MCF 10A (cell line): ENCODE measurements at places on chromosomes 6 and 20. TPM values are rescaled to one million over a fixed set of nuclear protein-coding genes. Genes with fewer than 3 reads are reported as not detected.

The BPIFB4 gene
- total RNA-seq, result not detected in 2 replicates

The GPX6 gene
- not detected in 2 replicates for total RNA-seq

The TRIM40 gene
- total RNA-seq, result not detected in 2 replicates

The KIAA1755 gene
- total RNA-seq, result not detected in 2 replicates

- peak; percentile 86 for DNase-seq
Observed at GRCh38 chr6:125858427-125859320, 67.9 kb downstream of the NCOA7 start.

DNA sequence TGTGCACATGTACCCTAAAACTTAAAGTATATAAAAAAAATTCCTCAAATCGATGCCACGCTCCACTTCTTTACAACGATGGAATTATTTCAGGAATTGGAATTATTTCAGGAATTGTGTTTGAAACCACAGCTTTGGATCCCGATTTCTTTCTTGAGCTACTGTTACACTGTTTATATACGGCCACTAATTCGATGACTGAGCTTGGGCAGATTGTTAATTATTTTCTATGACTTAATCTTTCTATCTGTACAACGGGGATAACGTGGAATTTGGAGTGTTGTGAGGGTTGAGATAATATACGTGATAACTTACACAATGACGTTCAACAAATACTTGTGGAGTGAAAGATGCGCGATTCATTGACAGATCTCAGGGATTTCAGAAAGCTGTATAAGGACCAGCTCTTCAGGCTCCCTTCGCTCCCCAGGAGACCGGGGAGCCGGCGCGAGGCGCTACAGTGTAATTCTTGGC lies 171.3 kb downstream of the SLC16A10 start:
- DNase-seq, result no peak

DNA sequence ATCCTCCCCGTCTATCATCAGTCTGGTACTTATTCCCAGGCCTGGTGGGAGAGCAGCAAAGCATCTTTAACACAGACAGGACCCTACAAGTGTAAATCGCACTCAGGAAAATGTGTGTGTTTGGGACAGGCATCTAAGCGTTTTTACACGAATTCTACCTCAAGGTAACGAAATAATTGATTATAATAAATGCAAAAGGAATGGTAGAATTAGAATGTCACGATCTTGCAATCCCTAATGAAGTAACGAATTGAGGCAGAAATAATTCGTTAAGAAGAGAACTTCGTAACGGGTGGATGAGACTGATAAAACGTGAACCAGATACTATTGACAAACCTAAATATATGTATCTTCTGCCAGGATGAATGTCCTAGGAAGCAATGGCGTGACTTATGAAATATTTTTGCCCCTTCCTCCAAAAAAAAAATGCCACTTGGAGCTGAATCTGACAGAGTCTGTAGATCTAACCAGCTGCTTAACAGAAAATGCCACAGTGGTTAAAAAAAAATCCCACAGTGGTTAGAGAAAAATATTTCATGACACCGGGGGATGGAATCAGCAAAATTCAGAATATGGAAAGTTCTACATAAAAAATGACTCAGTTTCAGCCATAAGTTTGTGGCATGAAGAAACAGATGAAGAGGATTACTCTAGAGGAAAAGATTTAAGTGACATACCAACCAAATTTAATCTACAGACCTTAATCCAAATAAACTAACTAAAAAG lies 68.7 kb downstream of the F13A1 start:
- no peak for DNase-seq

DNA sequence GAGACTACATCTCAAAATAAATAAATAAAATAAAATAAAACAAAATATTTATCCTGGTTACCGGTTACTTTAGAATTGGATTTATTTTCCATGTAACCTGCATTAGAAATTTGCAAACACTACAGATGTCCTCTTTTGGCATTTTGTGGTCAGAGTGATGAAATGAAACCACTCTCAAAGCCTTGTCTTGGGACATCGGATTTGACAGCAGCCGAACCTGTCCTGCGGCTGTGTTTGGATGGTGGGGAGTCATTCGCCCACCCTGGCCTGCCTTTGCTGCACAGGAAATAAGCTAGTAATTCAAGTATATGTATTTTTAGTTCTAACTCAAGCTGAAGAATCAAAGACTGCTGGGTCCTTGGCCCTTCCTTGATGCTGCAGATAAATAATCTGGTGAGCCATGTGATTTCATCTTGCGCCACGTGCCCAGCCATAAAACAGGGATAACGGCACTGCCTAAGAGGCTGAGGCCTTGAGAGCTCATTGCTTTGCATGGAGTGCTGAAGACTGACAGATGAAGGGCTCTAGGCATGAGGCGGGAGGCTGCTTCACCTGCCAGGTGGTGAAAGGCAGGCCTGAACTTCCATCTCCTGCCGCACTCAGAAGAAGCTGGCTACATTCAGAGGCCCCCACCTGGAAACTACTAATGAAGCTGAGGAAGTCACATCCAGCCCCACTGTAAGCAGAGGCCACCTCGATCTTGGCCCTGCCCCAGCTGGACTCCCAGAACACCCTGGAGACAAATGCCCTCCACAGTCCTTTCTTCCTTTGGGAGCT lies 76.9 kb downstream of the NOL4L start:
- DNase-seq, result no peak

- DNase-seq, result no peak
Observed at GRCh38 chr20:50977066-50978021, 18.7 kb downstream of the MOCS3 start.

DNA sequence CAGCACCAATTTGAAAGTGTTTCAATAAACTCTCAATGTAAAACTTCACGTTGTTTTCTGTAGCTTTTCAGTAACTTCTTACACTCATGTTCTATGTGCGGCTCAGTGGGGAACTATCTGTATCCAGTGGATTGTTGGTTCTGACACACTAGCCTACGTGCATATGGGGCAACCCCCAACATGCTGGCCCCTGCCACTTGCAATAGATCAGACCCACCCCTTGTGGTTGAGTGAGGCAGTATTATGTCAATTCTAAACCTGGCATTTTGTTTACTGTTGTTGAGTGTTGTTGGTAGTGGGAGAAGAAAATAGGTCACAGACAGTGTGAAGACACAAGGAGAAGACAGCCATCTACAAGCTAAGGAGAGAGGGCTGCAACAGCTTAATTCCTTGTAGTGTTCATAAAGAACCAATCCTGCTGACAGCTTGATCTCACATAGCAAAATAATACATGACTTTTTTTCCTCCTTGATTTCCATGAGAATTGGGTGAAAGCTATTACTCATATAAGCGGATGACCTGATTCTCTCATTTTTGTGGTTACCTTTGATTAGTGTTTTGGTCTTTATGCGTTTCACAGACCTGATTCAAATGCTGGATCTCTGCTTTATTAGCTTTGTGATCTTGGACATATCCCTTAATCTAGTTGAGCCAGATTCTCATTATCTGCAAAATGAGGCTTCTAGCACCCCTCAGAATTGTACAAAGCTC lies 320.4 kb downstream of the LAMA2 start:
- no peak for DNase-seq

DNA sequence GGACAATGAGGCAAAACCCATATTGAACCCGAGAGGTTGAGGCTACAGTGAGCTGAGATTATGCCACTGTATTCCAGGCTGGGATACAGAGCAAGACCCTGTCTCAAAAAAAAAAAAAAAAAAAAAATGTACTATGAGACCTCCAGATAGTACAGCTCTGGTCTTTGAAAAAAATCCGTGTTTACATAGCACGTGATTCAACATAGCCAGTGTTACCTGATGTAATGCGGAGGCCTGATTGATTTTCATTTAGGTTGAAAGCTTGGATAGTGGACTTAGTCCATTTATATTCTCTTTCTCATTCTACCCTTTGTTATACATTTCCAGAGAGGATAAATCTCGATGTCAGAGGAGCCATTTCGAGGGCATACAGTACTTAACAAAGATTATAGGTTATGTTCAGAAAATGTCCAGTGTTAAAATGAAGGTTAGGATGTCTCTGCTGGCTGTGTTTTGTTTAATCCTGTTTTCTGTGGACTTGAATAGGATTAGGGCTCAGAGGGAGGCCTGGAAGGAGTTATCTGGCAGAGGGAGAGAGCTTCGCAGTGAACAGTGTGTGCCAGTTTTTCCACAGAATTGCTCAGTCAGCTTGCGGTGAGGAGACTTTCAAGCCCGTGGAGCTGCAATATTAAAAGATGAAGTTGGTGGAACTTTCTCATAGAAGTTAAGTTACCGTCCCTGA lies 33.9 kb upstream of the BCLAF1 start:
- DNase-seq, result no peak

GRCh38 chr20:40283689-40284088 lies 405.3 kb downstream of the MAFB start:
- DNase-seq, result peak; percentile 85

GRCh38 chr6:7998103-7998725 lies 66.0 kb downstream of the BLOC1S5 start:
- peak; percentile 77 for DNase-seq

DNA sequence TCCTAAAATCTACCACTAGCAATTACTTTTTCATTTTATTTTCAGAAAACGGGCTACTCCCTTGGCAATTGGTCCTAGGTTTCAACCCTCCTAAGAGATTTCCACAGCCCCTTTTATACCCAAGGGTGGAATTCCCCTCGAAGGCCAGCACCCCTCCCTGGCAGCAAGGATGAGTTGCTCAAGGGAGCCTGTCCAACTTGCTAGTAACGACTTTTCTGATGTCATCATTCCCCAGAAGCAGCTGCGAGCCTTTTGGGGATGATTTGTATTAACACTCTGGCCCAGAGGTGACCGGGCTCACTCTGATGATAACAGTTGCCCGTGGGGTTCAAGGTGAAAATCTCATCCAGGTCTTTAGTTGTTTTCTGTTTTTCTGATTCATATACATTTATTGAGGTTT lies 30.7 kb upstream of the NAA20 start:
- DNase-seq, result peak; percentile 58

DNA sequence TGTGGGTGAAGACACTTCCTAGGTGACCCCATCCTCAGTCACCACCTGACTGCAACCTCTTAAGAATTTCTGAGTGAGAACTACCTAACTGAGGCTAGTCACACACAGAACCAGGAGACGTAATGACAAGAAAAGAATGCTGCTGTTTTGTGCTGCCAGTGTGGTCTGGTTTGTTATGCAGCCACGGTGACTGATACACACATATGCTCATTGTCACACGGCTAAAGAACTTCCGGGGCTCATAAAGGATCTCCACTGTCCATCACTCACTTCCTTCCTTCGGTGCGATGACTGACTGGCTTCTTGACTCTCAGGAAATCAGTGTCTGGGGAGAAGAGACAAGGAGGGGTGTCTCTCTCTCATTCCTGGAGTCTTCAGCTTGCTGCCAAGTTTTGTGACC lies 88.0 kb downstream of the SLC24A3 start:
- no peak for DNase-seq

DNA sequence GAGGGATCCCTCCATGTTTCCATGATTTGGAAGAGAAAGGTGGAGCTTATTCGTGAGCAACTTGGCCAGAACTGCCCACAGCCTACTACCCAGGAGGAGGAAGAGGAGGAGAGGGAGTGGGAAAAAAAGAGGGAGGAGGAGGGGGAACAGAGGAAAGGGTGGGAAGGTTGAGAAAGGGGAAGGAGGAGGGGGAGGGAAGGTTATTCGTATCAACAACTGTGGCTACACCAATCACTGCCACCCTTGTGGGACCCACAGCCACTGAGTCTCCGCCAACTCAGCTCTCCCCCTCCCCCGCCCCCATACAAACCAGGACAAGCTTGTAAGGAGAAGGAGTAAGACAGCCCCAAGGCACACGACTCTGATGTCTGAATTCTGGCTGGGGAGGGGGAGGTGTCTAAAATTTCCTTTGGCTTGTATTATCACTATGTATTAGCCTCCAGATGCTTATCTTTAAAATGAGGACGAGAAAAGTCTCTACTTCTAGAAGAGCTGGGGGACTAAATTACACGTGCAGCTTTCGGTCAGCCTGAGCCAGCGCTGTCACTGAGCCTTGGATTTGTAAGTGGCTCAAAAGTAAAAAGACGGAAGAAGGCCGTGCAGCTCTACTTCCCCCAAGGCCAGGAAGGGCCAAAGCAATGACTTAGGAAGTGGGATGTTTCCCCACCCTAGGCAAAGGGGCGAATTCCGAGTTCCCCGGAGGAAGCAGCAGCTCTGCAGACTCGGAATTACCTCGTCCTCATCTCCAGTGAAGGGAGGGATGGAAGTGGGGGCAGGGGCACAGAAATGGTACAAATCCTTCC lies 1.0 kb downstream of the FKBP1A start:
- DNase-seq, result peak; percentile 56

DNA sequence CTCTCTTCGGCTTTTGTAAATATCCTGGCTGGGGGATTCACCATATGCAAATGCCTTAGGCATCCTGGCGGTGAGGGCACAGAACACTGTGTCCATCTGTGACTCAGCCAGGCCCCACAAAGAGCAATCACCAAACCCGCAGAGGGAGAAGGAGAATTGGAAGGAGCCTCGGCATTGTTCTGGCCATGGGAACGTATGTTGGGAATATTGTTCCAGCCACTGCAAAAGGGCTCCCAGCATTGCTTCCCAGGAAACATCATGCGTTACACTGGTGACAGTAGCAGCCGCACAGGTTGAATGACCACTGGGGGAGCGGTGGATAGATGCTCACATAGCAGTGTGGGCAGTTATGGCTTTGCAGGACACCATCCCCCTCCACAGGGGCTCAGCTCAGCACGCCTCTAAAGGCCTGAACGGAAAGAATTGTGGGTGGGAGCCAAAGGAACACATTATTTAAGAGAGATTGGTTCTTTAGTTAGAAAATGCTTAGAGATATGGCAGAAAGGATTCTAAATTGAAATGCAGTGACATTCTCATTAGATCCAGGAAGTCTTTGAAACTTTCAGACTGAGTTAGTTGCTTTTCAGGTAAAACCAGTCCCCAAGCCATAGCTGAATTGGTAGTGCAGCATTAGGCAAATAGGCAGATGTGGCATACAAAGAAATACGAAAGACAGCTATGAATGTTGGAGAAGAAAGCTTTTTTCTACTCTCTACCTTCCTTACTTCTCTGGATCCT lies 104.3 kb downstream of the RNF144B start:
- peak; percentile 77 for DNase-seq

GRCh38 chr20:18005990-18006364 lies 37.2 kb downstream of the MGME1 start:
- no peak for DNase-seq

- no peak for DNase-seq
Observed at GRCh38 chr6:92806254-92806653, 613.1 kb downstream of the EPHA7 start.

DNA sequence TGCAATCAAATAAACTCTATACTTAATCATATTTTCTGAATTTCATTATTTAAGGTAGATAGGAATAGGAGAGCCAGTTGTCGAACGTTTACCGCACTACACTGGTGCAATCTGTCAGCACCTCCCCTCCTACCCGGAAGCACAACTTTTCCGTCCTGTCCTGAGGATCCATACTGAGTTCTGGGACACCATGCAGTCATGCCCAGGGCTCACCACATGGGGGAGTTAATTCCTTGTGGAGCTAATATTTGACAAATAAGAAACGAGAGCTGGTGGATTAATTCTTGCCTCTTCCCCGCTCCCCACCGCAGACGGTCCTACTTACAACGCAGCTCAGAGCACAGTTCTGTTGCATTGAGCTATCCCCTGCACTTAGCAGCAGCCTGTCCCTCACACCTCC lies 107.7 kb upstream of the RALGAPA2 start:
- DNase-seq, result peak; percentile 45
